ENCODE measurements at places on chromosomes 1 and 21.

- DNase-seq = no peak
Measured at GRCh38 chr1:239814306-239814881, 277.3 kb upstream of the FMN2 start.

GRCh38 chr1:54290506-54291184 lies 90.7 kb downstream of the MRPL37 start:
- DNase-seq = no peak

GRCh38 chr1:11478571-11479374 lies at the start of gene DISP3:
DISP3 (plus strand) TSS chr1:11479155; CDS start chr1:11500993, 21,838 bp downstream.
- DNase-seq = peak; percentile 40

DNA sequence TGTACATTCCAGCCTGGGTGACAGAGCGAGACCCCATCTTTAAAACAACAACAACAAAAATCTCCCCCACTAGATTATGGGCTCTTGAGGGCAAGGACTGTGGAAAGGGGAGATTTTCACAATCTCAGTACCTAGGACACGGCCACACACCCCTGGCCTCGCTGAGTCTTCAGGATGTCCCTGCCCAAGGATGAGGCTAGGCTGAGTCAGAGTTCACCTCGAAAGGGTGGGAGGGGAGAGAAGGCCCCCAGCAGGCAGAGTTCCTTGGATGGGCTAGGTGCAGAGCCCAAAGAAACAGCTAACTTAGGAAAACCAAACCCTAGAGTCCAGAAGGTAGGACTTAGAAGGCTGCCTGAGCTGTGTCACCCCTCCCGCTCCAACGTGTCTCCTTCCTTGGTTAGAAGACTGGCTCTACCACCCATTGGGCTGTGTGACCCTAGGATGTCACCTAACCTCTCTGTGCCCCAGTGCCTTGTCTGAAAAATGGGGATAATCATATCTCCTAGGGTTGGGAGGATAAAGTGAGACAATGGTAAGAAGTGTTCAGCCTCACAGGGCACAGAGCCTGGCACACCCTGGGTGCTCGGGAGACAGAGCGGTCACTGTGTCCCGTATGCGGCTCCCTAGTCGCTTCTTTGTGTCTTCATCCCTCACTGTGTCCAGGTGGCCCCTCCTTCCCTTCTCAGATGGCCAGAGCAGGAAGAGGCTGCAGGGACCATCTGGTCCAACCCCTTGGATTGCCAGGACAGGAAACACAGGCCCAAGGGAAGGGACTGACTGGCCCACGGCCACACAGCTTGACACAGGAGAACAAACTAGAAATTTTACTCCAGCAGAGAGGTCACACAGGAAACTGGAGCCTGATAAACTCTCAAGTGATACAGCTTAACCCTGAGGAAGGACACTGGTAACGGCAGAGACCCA lies 11.2 kb downstream of the TRIM62 start:
- no peak for DNase-seq

- no peak for DNase-seq
Measured at GRCh38 chr1:86875722-86876121, 38.2 kb downstream of the SELENOF start.

GRCh38 chr1:33142483-33143064 lies 39.3 kb downstream of the TRIM62 start:
- no peak for DNase-seq
